Activated CD4-positive, alpha-beta T cell treated with anti-CD3 and anti-CD28 coated beads, Interleukin-2, amount 50 U/mL, for 24 hours (primary cell): ENCODE measurements at places on chromosomes 13 and 19.

GRCh38 chr19:7492142-7492541 lies 3.3 kb upstream of the PEX11G start:
- no peak for DNase-seq

DNA sequence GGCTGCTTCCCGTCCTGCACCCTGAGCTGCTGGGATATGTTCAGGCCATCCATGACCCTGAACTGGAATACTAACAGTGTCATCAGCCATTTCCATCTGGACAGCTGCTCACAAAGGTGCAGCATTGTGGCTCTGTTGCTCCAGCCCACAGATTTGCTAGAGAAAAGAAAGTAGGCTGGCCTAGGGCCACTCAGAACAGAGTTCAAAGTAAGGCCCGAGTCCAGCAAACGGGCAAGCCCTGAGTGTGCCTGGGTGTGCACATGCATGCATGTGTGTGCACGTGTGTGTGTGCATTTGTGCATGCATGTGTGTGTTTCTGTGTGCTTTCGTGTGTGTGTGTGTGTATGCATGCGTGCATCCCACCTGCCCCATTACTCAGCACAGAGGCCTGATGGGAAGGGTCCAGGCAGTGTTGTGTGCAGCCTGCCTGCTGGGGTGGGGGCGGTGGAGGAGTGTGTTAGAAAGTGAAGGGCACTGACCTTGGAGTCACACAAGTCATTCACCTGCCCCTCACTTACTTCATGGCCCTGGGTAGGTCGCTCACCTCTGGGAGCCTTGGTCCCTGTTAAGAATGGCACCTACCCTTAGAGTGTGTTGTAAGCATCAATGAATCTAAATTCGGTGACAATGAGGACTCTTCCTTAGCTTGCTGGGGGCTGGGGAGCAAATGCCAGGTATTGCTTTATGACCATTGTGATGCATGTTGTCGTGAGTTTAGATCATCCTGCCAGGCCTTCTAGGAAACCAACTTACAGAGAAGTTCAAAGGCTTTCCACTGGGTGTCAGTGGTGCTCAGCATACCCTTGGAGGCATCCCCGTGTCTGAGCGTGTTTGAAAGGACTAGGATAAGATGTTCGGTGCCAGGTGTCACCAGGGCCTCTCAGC lies 53.2 kb downstream of the GPR12 start:
- peak; percentile 17 for DNase-seq

GRCh38 chr13:97241761-97242160 lies 19.6 kb downstream of the MBNL2 start:
- DNase-seq: no peak

- no peak for DNase-seq
These were observed 1.3 kb downstream of the ALOX5AP start for GRCh38 chr13:30736461-30737320.

DNA sequence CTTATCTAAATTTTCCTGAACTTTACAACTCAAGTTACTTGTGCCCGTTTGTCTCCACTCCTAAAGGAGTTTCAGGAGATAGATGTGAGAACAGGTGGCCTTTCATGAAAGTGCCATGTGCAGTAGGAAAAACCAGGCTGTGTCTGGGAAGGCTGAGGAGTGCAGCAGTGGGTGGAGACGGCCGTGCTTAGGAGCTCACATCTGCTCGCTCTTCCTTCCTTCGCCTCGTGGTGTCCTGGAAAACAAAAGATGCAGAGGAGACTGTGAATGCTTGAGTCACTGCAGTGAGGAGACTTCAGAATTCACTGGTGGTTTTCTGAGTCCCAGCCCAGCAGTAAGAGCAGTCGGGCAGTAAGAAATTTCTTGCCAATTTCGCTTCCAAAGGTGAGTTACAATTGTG lies 138.4 kb upstream of the RNF113B start:
- DNase-seq: no peak

DNA sequence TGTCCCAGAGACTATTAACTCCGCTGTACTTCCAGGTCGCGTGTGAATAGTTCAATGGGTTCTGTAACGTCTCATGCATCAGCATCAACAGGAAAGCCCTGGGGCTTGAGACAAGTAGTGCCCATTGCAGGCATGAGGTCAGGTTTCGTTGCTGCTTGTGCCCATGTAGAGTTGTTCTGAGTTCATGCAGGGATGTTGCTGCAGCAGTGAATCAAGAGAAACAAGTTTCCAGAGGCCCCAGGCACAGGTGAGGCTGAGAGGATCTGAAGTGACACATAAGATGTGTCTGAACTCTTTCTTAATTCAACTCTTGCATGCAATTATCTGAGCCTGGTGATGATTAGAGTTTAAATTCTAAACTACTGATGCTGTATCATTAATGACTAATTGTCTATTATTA lies 8.6 kb upstream of the ZNF283 start:
- no peak for DNase-seq
